ENCODE measurements at places on chromosomes 1 and 21.

- no peak for DNase-seq
Observed at GRCh38 chr1:210908257-210908656, 225.7 kb downstream of the KCNH1 start.

- no peak for DNase-seq
Observed at GRCh38 chr1:110634455-110635311, 28.5 kb upstream of the KCNA2 start.

- no peak for DNase-seq
Observed at GRCh38 chr1:235954306-235955283, 87.9 kb upstream of the LYST start.

DNA sequence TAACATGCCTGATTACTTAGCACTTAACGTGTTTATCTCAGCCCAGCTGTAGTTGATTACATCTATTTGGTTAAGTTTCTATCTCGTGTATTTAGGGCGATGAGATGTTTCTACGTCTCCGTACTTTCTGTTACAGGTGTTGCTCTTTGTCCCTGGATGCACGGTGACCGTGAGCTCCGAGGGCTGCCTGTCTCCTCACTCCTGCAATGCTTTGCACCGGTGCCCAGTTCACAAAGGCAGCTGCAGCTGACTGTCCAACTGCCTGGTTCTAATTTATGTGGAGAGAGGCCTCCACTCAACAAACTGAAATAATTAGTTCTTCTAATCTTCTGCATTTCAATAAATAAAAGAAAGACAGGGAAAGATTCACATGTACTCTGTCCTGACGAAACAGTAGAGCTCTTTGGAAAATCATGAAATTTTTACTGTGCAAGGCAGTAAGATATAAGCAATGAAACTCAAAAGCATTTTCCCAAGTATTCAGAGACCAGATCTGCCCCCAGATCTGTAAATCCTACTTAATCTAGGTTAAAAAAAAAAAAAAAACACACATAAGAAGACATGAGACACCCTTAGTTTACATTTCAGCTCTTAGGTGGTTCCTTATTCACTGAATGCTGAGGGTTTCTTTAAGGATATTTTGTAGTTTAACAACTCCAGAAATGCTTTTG, 108.2 kb downstream of the TGFBR3 start:
- DNase-seq: peak; percentile 66

GRCh38 chr1:194024659-194025058, 838.2 kb upstream of the B3GALT2 start:
- no peak for DNase-seq

DNA sequence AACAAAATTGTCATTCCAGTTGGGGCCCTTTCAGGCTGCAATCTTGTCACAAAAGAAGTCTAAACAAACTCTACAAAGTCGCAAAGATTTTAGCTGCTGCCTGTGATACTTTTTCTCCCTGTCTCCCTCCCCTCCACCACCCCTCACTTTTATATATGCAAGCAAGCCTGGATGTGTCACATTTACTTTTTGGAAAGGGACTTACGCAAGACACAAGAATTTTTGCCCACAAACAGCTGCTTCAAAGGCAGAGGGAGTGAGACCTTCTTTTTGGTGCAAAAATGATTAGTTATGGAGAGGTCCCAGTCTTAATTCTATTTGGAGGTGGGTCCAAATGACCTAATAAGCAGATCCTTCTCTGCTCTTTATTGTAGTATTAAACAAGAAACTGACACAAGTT, 22.9 kb upstream of the RALGPS2 start:
- no peak for DNase-seq

- no peak for DNase-seq
Observed at GRCh38 chr1:176480750-176481149, 17.8 kb downstream of the PAPPA2 start.

DNA sequence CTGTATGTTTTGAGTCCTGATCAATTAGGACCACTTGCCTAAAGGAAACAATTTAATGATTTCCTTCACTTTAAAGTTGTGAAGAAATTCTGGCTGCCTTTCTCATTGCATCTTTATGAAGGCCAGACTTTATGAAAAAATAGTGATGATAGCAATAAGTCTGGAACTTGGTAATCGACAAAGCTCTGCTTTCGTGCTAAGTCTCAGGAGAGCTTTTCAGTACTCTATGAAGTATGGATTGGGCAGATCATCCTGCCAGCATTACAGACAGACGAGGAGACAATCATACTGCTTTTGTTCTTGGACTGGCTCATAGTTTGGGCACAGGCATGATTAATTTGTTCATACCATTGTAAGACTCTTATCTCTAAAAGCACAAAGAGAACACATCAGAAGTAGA, 45.5 kb upstream of the KCNJ15 start:
- no peak for DNase-seq

GRCh38 chr1:59739111-59739510, 75.6 kb upstream of the HOOK1 start:
- DNase-seq: no peak

DNA sequence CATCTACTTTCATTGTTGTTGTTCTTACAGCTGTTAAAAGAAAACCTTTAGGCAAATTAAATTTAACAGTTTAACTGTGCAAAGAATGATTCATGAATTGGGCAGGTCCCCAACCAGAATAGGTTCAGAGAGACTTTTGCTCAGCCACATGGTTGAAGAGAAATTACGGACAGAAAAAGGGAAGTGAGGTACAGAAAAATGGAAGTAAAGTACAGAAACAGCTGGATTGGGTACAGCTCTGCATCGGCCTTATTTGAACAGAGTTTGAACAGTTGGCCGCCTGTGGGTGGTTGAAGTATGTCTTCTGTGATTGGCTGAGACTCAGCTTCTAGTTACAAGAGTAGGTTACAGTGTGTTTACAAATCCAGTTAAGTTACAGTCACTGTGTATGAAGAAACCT, 210.1 kb downstream of the FGGY start:
- peak; percentile 35 for DNase-seq

DNA sequence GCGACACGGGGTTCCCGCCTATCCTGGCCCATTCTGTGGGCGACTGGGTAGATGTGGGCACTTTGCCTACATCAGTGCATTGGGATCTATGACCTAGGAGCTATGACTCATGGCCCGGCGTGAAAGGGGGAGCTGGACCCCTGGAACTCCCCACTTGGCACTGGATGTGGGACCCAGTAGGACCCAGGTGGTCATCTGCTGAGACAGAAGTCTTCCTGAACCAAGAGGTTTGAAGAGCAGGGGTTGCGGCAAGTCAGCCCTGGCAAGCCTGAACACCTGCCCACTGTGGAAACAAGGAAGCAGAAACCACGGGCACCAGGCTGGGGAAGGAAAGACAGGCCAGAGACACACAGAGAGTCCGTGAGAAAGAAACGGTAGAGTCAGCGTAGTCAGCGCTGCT, 656.7 kb downstream of the AJAP1 start:
- DNase-seq: no peak

- no peak for DNase-seq
Observed at GRCh38 chr1:107358619-107359327, 217.9 kb downstream of the NTNG1 start.

GRCh38 chr21:43987509-43987908, 24.6 kb upstream of the TRAPPC10 start:
- DNase-seq: no peak

GRCh38 chr1:10514490-10515235, 39.9 kb downstream of the PEX14 start:
- DNase-seq: peak; percentile 40

GRCh38 chr21:18354947-18355346, 48.6 kb downstream of the TMPRSS15 start:
- no peak for DNase-seq

GRCh38 chr1:168824418-168825065, 95.5 kb upstream of the DPT start:
- DNase-seq: no peak

- DNase-seq: no peak
Observed at GRCh38 chr1:23163395-23163794, 5.3 kb downstream of the LUZP1 start.

DNA sequence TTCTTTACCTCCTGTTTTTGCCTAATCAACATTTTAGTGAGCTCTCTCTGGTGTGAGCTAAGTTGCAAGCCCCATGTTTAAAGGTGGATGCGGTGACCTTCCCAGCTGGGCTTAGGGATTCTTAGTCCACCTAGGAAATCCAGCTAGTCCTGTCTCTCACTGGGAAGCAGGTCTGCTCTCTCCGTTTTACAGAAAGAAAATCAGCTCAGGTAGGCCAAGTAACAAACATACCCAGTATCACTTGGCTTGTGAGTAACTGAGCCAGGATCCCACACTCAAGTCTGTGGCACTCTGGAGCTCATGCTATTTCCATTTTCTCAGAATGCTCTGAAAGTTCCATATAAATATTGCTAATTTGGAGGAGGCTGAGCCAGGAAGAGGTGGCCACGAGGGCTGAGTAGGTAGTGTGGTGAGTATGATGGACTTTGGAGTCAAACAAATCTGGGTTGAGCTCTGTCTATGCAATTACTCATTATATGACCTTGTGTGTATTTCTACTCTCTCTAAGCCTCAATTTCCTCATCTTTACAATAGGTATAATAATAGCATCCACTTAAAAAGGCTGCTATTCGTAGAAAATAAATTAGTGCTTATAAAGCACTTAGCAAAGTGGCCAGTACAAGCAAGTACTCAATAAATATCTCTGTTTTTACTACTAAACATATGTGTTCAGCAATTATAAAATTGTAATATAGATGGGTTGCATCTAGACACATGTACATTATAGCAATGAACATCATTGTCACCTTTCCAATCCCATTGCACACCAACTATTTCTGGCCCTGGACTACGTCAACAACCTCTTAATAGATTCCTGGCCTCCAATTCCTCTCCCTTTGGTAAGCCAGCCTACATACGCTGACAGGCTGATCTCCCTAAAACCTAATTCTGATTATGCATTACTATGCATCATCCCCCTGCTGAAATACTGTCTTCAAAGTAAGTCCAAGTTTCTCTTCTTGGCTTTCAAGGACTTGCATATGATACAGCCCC, 32.7 kb upstream of the DHCR24 start:
- no peak for DNase-seq

DNA sequence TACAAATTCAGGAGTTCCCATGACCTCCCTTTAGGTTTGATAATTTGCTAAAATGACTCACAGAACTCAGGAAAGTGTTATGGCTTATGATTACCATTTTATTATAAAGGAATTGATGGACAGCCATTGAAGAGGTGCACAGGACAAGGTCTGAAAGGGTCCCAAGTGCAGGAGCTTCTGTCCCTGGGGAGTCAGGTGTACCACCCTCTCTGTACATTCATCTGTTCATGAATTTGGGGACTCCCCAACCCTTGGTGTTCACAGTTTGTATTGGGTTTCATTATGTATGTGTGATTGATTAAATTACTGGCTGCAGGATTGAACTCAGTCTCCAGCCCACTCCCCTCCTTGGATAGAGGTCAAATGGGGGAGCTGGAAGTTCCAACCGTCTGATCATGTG, 10.8 kb upstream of the IL10RB start:
- no peak for DNase-seq

- DNase-seq: no peak
Observed at GRCh38 chr1:161494091-161494735, 11.0 kb upstream of the FCGR2A start.

DNA sequence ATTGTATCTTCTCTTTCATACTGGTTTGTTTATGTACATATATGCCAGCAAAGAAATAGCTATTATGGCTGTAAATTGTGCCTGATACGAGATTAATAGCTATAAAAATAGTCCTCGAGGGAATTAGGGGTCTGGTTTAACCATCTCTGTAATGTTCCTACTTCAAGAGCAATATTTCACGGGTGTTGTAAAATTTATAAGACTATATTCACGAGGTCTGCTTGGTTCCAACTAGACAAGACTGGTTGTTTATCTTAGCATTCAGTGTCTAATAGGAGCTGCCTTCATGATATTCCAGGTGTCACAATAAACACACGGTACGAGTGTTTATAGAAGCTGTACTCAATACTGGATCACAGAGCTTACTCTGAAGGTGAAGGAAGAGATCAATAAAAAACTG, 389.9 kb downstream of the SIPA1L2 start:
- no peak for DNase-seq

DNA sequence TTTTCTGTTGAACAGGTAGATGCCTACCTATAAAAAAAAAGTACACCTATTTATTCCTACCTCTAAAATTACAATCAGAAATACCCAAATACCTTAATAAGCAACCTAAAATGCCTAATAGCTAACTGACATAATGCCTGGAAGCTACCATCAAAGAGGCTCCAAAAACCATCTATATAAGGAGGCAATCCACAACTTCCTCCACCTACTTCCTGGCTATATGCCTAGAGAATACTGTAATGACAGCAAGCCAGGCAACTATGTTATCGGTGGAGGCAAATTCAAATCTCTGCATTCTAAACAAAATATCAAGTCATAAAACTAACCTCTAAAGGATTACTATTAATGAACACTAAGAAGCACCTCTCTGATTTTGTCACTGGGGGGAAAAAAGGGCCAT, 10.1 kb downstream of the ZNF644 start:
- DNase-seq: peak; percentile 80

GRCh38 chr1:26607186-26607585, 77.6 kb downstream of the RPS6KA1 start:
- no peak for DNase-seq

DNA sequence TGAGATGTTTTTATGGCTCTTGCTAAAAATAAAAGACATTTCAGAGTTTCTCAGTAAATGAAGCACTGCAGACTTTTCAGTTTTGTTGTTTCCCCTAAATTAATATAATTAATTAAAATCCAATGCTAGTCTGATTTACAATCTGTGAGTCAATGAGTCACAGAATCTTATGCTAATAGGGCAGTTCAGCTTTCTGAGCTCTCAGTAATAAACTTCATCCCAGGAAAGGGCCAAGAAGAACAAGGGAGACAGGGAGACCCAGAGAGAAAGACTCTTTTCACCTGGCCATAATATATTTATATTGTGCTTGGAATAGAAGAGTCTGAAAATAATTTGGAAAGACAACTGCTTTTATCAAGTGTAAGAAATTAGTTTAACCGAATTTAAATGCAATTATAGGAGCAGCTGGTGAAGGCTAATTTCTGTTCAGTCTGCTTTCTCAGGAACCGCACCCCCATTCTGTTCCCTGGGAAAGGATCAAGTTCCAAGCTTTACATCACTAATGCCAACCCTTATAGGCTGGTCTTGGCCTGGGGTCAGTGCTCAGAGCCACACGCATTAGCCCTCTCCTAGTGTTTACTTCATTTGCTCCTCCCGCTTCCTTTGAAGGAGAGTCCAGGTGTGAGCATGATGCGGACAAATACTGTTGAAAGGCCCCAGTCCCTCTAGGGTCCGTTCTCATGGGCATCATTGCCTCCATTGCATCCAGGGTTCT, 145.6 kb downstream of the ZBTB18 start:
- no peak for DNase-seq

DNA sequence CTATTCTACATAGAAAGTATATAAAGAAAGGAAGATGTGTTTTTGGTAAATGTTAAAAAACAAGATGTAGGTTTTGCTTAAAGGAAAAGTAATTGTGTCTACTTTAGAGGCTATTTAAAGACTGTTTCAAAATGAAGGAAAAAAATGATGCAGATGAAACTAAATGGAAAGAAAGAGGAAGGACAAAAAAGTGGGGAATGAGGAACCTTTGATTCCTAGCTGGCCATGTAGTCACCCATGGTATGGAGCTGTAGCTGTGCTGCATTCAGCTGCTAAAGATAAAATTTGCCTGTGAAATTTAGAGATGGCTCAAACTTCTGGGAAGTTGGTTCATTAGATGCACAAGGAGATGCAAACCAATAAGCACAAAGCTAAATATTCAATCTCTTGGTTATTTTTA, 86.8 kb upstream of the SERBP1 start:
- DNase-seq: no peak

Measured in NCI-H2029 treated with DMSO at 0.1 percent for 48 hours (cell line).